ENCODE measurements at places on chromosomes 3 and 15.

- no peak for DNase-seq
Observed at GRCh38 chr3:108065096-108065495, 25.7 kb downstream of the CD47 start.

GRCh38 chr3:156611870-156612494 is 57.1 kb upstream of the SSR3 start:
- DNase-seq, result no peak

DNA sequence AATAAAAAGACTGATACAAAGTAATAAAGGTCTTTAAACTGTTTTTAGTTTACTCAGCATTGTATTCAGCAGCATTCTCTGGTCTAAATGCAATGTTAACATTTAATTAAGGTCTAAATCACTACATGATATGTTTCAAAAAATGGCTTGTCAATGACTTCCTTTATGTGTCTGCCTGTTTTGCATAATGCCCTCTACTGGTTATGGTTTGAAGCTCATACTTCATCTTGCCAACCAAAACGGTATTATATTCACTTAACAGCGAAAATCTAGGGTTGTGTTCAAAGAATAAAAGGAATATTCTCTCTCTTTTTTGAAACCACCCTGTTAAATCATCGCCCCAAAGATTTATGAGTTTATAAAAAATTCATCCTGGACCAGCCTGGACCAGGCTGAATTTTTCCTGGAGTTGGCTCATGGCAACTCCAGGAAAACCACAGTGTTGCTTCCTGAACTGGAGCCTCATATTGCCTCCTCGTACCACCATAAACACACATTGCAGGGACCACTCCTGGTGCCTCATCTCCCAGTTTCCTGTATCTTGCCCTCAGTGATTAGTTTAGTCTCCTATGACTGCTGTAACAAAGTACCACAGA is 6.7 kb upstream of the NCEH1 start:
- DNase-seq, result no peak

- no peak for DNase-seq
Observed at GRCh38 chr3:36484386-36484785, 104.1 kb downstream of the STAC start.

GRCh38 chr15:96792216-96792615 is 461.7 kb downstream of the NR2F2 start:
- no peak for DNase-seq

DNA sequence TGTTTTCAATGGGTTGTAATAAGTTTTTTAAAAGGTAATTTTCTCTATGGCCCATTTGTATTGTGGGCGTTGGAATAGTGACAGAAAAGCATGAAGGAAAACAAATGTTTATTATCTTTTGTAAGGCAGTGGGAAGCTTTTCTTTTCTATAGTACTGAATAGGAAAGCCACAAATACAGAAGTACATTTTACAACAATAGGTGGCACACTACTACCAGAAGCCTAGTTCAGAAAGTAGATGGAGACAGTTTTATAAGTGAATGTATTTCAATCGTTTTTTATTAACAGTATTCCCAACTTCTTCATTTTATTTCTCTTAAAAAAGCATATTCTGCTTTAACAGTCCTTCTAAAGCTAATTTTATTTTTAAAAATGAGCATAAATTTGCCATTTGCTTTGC is 296.7 kb downstream of the PTPRG start:
- DNase-seq, result no peak

DNA sequence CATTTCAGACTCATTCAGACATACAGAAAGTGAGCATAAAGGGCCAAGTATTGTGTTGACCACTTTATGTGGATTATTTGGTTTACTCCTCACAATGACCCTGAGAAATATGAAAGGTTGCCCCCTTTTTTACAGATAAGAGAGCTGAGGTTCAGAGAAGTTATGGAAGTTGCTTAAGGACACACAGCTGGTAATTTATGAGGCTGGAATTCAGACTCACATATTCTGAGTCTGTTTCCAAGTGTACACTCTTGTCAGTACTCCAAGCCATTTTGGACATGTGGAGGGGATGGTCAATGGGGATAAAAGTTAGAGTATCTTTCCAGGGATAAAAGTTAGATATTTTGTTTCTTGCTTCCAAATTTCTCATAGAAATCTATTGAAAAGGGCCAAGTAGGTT is 15.9 kb downstream of the ITPR1 start:
- no peak for DNase-seq
